ENCODE measurements at places on chromosomes 11 and 22.

DNA sequence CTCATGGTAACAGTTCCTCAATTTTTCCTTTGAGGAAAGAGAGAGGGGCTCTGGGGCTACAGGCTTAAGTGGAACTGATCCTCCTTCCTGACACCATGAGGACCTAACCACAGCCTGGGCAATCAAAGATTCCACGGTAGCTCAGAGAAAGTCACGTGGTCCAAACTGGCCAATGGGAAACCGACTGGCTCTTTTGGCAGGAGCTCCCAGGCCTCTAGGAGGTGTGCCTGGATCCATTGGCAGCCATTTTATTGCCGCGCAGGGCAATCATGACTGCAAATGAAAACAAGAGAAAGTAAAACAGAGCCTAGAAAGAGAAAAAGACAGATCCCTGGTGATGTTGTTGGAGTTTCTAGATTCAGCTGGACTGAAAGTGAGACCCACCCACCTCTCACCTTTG, 27.3 kb upstream of the ASPHD2 start:
- no peak for DNase-seq

- no peak for DNase-seq
Observed at GRCh38 chr11:18907391-18907790, 31.8 kb downstream of the MRGPRX1 start.

DNA sequence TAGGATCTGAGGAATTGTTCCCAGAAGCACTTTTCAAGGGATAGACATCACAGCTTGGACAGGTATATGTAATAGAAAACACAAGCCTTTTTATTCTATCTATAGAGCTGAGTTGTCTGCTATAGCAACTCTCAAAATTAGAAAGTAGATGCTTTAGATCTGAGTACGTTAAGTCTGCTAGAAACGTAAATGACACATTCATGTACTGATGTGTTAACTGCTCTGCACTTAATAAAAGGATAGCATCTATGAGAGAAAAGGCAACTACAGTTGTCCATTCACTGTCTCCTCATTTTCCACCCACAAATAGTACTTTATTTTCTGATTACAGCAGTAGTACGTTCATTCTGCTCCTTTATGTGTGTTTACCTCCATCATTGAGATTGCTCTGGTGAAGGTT, 6.0 kb upstream of the STT3A start:
- no peak for DNase-seq

DNA sequence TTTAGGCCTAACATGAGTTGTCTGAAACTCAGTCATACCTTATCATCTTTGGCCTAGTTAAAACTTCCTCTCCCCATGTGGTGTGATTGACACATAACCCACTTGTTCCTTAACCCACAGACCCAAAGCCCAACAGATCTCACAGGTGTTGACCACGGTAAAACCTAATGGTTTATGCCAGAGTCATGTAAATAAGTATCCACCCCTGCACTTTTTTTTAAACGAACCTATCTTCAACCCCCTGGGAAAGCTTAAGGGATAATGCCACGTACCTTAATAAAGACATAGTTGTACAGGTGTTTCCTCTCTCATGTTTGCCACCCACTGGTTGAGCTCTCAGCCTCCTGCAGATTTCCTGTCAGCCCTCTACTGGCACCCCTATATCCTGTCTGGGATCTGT, 709.3 kb upstream of the CCDC179 start:
- no peak for DNase-seq

- DNase-seq = no peak
Observed at GRCh38 chr11:56714206-56714605, 15.3 kb downstream of the OR9G1 start.

DNA sequence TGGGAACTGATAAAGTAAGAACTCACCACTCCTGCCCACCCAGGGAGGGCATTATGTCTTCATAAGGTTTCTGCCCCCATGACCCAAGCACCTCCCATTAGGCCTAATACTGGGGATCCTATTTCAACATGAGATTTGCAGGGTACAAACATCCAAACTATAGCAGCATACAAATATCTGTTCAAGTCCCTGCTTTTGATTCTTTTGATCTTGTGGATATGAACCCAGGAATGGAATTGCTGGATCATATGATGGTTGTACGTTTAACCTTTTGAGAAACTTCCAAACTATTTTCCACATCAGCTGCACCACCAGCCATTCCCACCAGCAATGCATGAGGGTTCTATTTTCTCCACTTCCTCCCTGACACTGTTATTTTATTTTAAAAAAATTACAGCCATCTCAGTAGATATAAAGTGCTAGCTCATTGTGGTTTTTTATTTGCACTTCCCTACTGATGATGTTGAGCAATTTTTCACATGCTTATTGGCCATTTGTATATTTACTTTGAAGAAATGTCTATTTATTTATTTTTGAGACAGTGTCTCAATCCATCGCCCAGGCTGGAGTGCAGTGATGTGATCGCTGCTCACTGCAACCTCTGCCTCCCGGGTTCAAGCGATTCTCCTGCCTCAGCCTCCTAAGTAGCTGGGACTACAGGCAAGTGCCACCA, 7.1 kb upstream of the ATG16L2 start:
- DNase-seq = peak; percentile 53

GRCh38 chr11:1267441-1268100, 41.9 kb downstream of the TOLLIP start:
- peak; percentile 38 for DNase-seq

DNA sequence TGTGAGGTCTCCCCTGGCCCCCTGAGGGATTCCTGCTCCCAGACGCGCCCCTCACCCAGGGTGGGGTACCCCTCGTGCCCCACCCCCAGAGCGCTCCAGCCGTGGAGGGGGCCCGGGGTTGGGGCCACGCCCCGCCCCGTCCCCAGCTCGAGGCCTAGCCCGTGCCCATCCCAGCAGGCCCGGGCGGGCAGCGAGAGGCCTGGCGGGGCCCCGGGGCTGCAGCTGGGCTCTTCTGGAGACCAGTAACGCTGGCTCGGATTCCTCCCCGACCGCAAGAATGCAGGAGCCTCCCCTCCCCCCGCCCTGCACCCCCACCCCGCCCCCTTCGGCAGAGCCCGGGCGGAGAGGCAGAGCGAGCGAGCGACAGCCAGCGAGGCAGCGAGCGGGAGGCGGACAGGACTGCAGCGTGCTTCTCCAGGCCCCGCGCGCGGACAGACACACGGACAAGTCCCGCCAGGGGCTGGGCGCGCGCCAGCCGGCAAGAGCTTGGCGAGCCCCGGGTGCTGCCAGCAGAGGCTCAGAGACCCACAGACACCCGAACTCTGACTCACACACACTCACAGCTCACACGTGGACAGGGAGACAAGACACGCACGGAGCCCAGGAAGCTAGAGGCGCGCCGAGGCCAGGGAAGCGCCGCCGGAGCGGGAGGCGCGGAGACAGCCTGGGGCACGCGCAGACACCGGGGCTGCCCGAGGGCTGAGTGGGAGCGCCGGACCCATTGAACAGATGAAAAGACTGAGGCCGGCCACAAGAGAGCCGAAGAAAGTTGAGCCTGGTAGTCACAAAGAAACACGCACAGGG, 15.2 kb downstream of the BCL9L start:
- DNase-seq = peak; percentile 92

GRCh38 chr22:46021577-46021976, 44.6 kb upstream of the WNT7B start:
- DNase-seq = no peak

- peak; percentile 17 for DNase-seq
Observed at GRCh38 chr11:67120881-67121710, 2.0 kb downstream of the KDM2A start.

DNA sequence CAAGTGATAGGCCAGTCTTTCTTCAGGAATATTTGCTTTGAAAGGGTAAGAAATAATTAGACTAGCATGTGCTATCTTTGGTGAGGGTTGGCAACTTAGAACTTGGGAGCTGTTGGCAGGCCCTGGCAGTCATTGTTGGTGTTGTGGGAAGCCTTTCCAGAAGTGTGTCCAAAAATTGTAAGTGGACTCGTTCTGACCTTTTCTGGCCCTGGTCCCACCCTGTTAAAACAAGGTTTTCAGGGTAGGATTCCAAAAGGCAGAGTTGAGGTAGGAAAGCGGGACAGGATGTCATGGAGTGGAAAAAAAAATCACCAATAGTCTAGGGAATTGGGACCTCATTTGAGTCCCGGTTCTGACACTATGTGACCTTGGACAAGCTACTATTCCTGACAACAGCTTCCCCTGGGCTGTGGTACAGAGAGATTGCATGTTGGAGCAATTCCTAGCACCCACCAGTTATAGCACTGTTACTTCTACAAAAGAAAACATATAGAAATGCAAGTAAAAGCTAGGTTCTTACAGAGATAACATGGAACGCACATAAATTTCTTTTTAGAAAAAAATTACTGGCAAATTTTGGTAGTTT, 299.3 kb upstream of the DDI1 start:
- DNase-seq = no peak

- DNase-seq = peak; percentile 58
Observed at GRCh38 chr11:61679893-61680621, at the start of gene DAGLA. Gene DAGLA (plus strand): TSS chr11:61680391. CDS start chr11:61720156, 39,765 bp downstream.

- DNase-seq = peak; percentile 55
Observed at GRCh38 chr22:36048911-36049677, 20.5 kb upstream of the RBFOX2 start.

DNA sequence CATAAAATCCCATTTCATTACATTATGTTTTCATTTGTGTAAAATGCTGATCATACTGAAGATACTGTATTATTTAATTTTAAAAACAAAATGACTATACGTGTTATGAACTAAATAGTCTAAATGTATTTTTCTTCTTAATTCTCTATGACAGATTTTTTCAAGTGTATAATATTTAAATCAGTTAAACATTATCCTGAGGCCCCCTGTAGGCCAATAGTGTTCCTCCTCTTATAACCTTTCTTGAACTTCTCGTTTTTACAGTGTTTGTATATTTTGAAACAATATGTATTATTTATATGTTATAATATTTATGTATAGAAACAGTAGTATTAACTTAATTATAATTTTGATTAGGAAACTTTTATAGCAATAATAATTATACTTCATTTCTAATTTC, 151.1 kb upstream of the CHORDC1 start:
- no peak for DNase-seq

- no peak for DNase-seq
Observed at GRCh38 chr11:12674571-12674935, 332 bp downstream of the TEAD1 start.

DNA sequence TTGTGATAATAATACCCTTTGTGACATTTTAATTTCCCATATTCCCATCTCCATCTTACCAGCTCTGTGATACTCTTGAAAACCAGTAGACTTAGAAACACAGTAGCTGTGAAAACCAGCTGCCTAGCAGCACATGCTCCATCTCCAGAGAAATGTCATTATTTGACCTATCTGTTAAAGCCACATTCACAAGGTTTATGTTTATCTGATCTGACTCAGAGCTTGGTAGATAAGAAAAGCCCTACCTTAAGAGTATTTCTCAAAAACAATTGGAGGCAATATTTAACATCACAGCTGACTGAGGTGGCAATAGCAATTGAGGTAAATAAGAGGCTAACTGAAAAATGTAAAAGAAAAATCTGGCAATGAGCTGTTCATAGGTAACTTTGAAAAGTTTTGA, 8.1 kb upstream of the ANO3 start:
- no peak for DNase-seq

DNA sequence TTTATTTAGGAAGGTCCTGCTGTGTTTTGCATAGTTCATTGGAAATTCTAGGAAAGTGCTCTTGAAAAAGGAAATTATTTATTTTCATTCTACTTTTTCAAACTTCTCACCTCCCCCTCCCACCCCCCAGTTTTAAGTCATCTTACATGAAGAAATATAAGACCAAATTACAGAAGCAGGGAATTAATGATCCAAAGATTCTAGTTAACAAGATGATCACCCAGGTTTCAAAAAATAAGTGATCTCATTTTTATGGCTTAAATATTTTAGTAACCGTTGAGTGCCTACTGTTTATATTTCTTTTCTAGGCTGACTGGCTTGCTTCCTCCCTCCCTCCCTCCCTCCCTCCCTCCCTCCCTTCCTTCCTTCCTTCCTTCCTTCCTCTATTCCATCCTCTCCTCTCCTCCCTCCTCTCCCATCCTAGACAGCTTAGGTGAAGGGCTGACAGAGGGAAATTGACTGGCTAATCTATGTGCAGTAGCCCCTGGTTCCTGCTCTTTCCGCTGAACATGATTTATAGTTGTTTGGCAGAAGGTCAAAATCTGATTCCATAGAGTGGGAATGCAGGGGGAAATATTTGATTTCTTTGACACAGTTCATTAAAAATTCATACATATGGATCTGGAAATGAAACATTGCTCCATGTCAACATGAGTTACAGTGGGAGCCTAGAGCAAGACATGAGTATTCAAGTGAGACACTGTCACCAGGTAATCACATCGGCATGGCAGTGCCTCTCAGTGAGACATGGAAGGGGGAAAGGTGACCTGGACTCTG, 123.4 kb downstream of the COMMD9 start:
- peak; percentile 75 for DNase-seq

DNA sequence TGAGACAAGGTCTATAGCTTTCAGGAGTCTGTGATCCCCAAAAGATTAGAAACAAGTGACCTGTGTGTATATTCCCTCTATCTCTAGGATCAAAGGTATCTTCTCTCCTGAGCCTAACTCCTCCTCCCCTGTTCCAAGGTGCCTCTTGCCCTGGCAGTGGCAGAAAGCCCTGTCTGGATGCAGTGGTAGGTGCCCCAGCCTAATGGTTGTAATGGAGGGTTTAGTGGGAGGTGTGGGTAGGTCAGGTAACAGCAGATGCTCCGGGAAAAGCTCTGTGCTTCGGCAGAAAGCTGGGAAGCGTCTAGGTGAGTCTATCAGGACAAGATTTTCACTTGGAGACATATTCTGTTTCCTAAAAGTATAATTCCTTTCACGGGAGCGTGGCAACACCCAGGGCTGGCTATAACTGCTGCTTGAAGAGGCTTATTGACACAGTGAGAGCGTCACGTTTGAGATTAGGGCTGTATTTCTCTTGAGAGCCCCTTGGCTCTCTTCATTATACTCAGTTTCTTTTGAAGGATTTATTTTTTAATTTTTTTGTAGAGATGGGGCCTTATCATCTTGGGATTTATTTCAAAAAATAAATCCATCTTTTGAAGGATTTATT, 49.5 kb downstream of the PRR5L start:
- no peak for DNase-seq

DNA sequence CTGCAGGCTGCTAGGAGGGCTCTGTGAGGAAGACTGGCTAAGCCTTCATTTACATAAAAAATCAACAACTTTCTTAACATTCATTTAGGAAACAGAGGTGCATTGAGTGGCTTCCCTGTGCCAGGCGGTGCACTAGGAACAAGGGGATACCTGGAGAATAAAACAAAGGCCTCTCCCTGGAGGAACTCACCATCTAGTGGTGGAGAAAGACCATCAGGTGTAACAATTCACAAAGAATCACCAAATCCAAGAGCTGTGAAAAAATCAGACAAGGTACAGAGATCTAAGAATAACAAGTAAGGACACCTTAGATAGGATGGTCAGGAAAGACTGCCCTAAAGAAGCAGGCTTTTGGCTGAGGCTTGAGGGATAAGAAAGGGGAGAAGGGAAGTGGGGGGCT, 40.3 kb downstream of the CSNK2A3 start:
- DNase-seq = no peak

Measured in fibroblast of skin of back (primary cell).